ENCODE measurements at places on chromosomes 6 and 20.
A peak's percentile ranks its signal among the peaks of the same experiment; 100 is the strongest.

DNA sequence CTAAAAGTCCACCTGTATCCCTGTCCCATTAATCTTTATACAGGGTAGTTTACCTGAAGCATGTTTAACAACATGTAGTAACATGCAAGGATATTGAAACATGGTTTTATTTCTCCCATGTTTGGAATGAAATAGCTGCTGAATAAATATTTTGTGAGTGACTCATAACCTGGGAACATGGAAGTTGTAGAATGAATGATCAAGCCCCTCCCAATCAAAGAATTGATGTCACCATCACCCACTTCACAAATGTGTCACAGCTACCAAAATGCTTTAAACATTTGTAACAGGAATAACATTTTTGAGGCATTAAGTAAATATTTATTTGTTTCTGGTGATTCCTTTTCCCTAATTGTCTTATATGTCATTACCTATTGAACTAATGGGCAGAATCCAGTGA is 58.9 kb upstream of the TNFAIP3 start:
- DNase-seq, result no peak

DNA sequence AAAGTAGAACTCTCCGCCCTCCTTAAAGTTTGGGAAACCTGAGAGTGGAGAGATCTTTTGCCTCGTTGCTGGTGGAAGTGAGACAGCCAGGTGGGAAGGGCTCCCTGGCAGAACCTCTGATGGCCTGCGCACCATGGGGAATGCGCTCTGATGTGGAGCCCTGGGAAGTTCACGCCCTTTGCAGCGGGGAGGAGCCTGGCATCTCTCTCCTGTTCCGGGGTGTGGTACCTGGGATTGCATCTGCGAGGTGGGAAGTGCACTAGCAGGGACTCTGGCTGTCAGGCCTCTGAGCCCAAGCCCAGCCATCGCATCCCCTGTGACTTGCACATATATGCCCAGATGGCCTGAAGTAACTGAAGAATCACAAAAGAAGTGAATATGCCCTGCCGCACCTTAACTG is 159.8 kb downstream of the AKAP7 start:
- DNase-seq, result no peak

DNA sequence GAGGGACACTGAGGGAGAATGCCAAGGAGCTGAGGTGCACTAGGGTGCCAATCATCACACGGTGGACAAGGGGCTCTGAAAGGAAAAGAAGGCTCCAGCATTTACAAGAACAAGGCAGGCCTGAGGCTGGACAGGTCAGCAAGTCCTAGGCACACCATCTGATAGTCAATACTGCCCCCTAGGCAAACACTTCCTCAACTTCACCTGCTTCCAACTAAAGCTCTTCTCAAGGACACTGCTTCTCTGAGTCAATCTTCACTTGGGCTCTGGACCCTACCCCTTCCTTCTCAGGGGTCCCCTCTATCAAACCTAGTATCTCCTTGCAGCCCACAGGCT is 37.7 kb upstream of the SLC4A11 start:
- no peak for DNase-seq

DNA sequence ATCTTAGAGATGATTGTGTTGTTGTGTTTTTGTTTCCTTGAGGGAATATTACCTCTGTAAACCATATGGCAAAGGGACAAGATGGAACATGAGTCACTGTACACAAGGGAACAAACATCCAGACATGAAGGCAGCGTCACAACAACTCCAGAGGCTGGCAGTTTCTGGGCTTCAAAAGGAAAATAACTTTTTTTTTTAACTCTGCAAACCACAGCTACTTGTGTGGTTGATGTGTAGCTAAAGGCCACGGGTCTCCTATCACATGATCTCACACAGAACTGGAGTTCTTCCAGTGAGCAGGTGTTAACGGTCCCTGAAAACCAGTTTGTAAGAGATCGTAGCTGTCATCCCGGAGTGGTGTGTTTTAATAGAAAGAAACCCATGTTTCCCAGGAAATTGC is 33.2 kb upstream of the HBS1L start:
- no peak for DNase-seq

DNA sequence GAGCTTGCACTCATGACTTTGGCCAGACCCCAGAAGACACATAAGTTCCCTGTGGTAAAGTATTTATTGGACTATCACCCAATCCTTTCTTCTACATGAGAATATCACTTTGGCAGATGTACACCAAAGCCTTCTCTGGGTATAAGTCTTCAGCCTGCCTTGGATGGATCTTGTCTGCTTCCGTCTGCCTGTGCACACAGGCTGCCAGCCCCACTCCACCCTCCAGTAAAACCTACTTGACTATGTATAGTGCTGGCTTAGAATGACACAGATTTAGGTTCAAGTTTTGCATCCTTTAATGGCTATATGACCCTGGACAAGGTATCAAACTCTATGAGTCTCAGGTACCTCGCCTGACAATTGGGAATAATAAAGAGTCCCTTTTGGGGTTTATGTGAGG is 63.4 kb downstream of the BACH2 start:
- no peak for DNase-seq

GRCh38 chr20:25041813-25042530 is 16.0 kb downstream of the ACSS1 start:
- no peak for DNase-seq

GRCh38 chr6:144820270-144820669 is 535.1 kb downstream of the UTRN start:
- no peak for DNase-seq

DNA sequence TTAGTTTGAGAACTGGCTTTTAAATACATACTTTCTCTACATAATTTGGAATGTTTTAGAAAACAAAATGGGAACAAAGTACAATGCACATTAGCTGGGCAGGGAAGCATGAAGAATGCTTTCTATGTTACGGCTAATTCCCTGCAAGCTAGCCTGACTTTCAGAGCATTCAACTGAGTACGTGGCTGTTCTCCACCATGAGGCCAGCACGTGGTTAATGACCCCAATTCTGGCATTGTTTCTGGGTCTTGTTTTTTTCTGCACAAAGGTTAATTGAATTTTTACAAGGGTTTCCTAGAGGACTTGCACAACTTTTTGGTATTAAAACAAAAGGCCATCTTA is 208.6 kb upstream of the AGPAT4 start:
- no peak for DNase-seq

DNA sequence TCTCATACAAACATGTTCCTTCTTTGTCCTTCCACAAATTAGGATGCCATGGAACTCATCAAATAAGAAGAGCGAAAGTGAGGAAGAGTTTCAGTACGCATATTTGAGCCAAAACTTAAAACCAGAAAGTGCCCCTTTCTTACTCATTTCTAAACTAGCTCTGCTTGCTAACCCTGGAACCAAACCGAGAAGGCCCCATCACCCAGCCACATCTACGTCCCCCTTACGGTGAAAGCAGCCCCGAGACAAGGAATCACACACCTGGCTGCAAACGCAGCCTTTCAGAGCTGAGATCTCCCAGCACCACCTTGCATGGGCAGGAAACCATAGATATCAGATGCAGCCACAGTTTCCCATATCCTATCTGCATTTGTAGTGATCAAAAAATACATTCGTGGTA is 28.5 kb downstream of the TRERF1 start:
- DNase-seq, result peak; percentile 86

DNA sequence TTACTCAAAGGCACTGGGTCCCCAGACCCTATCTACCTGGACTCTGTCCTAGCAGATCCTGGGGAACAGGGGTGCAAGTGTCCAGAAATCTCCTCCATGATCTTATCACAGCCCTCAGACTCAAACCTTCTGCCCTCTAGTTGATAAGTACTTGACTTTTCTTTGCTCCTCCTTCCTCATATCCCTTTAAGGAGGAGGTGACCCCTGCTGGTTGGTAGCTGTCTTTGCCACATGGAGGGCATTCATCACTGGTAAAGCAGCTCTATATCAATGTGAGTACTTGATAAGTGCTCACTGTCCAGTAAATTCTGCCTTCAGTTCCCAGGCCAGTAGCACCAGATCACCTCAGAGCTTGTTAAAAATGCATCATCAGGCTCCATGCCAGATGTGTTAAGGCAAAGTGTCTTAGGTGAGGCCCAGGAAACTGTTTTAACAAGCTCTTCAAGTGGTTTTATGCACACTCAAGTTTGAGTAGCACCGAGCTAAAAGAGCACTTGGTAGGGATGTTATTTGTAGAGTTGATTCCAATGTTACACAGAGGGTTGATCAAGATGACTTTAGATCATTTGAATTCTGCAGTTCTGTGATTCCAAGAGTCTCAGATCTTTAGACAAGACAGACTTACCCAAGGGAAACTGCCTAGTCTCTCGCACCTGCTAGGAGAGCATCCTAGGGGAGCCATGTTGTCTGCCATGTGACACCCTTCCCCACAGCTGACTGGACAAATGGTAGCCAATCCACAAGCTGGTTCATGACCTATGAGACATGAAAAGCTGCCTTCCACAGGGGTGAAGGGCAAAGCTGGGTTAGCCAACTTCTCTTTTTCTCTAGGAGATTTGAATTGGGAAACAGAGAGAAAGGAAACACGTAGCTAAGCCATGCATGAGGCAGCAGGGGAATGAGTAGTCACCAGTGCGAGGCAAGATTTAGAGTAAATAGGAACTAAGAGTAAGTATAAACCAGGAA is 18.6 kb downstream of the TREML2 start:
- DNase-seq, result no peak

GRCh38 chr20:47198996-47199552 is 157.4 kb downstream of the ZMYND8 start:
- DNase-seq, result no peak

GRCh38 chr6:166839569-166839968 is 116.8 kb downstream of the RNASET2 start:
- DNase-seq, result no peak

- DNase-seq, result peak; percentile 25
Measured at GRCh38 chr6:41705996-41706835, 29.2 kb downstream of the TFEB start.

- no peak for DNase-seq
Measured at GRCh38 chr6:51996296-51996947, 91.0 kb downstream of the PKHD1 start.

- DNase-seq, result no peak
Measured at GRCh38 chr20:1769491-1769890, 111.9 kb upstream of the SIRPG start.

- DNase-seq, result no peak
Measured at GRCh38 chr6:167336844-167337630, 12.2 kb downstream of the TTLL2 start.

GRCh38 chr6:155185544-155185943 is 78.3 kb upstream of the CLDN20 start:
- DNase-seq, result no peak

DNA sequence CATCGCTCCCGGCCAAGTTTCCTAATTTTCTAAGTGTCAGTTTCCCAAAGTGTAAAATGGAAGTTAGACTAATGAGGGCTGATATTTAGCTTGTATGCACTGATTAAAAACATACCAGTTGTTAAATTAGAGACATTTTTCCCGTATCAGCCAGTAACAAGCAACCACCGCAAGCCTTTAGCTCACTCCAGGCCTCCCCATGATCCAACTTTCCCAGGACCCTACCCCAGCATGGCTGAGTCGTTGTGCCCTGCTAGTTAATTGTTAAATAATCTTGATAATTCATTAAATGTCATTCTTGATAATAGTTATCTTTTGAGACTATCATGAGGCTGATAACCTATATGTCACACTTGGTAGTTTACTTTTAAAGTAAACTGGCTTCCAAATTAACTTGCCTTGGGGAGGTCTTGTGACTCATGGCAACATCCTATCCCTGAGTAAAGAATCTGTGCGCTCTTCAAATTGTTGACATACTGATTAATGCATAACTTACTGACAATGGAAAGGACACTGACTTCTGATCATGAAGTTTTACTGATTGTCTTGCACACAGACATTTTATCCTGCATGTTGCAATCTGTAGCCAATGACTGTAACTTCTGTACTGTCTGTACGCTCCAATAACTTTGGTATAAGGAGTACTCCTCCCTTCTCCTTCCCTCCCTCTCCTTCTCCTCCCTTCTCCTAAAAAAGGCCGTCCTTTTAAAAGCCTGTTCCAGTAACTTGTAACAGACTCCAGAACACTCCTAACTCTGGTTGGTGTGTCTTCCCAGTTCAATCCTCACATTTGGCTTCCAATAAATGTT is 6.3 kb upstream of the GTF3C6 start:
- no peak for DNase-seq

DNA sequence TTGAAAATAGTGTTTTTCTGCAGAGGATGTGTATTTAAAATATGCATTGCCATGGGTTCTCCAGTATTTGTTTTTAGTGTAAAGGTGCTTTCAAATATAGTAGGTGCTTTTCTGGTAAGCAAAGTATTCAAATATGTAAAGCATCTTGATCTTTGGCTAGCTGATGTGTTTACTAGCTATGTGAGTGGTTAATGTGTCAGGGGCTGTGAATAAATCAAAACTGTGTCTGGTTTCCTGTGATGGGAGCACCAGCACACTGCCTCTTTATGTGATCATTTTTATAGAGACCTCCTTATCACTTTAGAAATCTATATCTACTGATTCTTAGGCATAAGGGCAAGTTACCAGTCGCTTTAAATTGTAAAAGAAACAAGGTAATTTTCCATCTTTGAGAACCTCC is 388.9 kb upstream of the MAN1A1 start:
- no peak for DNase-seq

DNA sequence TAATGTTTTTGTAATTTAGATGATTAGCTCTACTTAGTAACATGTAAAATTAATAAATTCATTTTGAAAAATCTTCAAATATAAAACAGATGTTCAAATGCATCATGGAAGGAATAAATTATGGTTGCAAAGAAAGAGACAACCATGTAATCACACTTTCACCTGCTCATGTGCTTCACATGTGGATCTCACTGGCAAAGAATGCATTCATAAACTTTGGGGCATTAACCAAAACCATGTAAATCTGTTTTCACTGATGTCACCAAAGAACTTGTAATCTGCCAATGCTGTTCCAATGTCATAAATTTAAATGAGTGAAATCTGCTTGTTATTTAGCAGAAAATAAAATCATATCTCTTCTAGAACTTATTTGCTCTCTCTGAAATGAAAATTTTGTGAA is 142.7 kb downstream of the TENT5A start:
- no peak for DNase-seq

DNA sequence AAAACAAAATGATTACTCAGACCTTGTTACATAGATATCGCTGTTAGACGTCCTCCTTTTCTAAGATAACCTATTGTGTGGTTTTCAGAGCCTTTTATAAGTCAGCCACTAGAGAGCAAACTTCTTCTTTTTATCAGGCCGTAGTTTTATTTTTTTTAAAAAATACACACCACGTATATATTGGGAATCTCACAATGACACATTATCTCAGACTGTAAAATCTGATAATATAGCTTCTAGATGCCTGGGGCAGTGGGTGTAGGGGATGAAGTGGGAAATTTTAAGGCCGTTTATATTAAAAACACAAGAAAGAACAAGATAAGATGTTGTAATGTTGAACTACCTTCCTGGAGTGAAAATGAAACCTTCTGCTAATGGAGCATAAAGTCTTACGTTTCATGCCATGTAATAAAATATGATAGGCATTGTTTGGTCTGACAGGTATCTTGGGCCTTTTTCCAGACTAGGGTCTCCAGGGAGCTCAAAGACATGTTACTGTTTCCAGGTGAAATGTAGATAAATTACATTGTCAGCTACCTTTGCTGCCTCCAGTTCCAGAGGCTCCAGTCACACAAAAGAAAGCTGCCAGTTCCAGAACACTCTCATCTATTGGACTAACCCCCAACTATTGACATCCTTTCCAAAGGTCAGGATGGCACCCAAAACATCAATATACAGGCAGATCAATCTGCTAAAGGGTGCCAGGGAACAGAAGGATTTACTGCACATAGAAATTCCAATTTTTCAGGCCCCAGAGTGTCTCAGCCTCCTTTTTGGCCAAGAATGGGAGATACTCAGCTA is 130.2 kb upstream of the AKIRIN2 start:
- DNase-seq, result no peak

GRCh38 chr20:4802527-4802926 is 80.8 kb downstream of the PRND start:
- no peak for DNase-seq
